SHP77 (cell line): ENCODE measurements at places on chromosomes 4 and X.

DNA sequence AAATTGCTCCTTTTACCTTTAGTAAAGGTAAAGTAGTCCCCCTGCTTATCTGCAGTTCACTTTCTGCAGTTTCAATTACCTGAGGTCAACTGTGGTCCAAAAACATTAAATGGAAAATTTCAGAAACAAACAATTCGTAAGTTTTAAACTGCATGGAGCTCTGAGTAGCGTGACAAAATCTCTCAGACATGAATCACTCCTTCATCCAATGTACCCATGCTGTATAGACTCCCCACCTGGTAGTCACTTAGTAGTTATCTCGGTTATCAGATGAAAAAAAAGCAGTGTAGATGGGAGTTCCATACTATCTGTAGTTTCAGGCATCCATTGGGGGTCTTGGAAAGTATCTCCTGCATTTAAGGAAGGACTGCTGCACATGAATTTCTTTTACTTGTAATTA lies 7.7 kb downstream of the UNC5C start:
- no peak for DNase-seq

GRCh38 chrX:149504226-149504914 lies 736 bp downstream of the IDS start:
- DNase-seq: peak; percentile 57

- no peak for DNase-seq
Observed at GRCh38 chrX:30181353-30181752, 34.0 kb upstream of the MAGEB2 start.

- DNase-seq: no peak
Observed at GRCh38 chr4:77188498-77189220, 31.7 kb downstream of the CCNG2 start.

GRCh38 chrX:112947981-112948615 lies 107.5 kb upstream of the AMOT start:
- no peak for DNase-seq

- DNase-seq: no peak
Observed at GRCh38 chr4:109294006-109294405, 8.5 kb downstream of the COL25A1 start.

DNA sequence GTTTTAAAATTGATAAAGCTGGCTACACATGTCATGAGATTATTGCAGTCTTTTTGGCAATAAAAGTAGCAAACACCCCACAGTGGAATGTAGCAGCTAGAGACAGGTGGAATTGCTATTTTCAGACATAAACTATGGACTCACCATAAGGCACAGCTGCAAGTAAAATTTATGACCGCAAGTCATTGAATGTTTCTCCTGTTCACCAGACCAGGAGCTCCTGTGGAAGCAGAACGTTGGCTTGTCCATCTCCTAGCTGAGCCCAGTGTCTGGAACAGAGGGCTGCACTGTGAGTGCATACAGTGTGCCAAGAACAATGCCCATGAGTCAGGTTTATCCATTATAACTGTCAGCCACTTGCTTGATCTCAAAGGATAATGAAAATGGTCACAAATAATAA lies 538.2 kb downstream of the INPP4B start:
- DNase-seq: no peak

DNA sequence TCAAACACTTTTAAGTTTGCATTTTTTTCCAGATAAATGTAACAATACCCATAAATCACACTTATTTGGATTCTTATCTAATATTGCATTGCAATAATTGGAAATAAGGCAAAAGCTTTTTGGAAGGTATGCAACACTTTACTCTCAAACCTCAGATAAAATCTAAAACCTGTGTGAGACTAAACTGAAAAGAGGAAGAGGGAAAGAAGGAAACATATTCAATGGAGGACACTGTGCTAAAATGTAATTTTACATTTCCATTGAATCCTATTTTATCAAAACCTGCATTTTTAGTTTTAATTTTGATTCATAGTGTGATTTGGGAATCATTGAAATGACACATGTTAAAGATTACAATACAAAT lies 99.4 kb downstream of the HPGD start:
- no peak for DNase-seq

DNA sequence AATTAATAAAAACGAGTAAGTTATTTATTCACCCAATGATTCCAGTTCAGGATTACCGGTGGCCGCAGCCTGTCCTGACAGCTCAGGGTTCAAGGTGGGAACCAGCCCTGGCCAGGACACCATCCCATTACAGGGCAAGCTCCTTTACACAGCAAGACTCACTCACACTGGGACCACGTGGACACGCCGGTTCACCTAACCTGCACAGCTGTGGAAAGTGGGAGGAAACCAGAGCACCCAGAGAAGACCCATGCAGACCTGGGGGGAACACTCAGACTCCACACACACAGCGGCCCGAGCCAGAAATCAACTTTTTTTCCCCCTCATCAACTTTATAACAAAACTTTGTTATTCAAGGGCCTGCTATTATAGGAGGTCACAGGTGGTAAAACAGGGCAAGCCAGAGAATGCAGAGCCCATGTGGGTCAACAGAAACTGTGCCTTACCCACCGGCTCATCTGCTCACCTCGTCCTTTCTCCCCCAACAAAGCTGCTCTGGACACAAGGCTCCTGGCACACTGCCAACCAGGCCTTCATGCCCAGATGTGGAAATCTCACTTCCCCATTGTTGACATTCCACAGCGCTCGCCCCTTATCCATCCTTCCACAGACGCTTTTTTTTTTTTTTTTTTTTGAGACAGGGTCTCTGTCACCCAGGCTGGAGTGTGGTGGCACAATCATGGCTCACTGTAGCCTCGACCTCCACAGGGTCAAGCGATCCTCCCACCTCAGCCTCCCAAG lies 8.0 kb upstream of the ODAPH start:
- DNase-seq: peak; percentile 7

GRCh38 chr4:168118116-168118655 lies 25.8 kb downstream of the ANXA10 start:
- no peak for DNase-seq

- peak; percentile 1 for DNase-seq
Observed at GRCh38 chrX:69093960-69094871, 71.0 kb downstream of the PJA1 start.

DNA sequence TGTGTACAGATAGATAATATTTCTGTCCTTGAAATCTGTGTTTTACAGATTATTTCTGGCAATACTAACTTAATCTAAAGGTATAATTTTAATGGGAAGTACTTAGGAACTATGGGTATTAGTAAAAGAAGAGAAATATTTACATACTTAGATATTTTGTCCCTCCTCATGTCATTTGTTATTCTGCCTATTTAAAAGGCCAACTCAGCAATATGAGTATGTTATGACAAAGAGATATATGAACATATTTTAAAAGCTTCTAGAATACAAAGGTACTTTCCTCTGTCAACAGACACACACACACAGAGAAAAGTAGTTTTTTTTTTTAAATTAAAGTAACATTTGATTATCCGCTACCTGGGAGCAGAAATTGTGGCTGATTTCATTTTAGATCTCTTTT lies 7.9 kb downstream of the SLC7A11 start:
- no peak for DNase-seq

- DNase-seq: no peak
Observed at GRCh38 chr4:26084414-26084813, 170.4 kb downstream of the SMIM20 start.
